ENCODE measurements at places on chromosomes 12 and 14.

DNA sequence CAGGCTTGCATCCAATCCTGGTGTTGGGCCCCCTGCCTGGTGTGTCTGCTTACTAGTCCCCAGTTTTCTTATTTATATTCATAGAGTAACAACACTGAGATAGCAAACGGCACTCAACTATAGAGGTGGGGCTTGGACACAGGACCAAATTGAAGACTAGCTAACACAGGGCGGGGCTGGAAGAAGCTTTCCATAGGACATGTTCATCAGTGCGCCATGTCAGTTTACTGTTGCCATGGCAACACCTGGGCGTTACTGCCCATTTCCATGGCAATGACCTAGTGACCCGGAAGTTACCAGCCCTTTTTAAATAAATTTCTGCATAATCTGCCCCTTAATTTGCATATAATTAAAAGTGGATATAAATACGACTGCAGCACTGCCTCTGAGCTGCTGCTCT is 275.5 kb upstream of the TMEM132C start:
- no peak for DNase-seq

DNA sequence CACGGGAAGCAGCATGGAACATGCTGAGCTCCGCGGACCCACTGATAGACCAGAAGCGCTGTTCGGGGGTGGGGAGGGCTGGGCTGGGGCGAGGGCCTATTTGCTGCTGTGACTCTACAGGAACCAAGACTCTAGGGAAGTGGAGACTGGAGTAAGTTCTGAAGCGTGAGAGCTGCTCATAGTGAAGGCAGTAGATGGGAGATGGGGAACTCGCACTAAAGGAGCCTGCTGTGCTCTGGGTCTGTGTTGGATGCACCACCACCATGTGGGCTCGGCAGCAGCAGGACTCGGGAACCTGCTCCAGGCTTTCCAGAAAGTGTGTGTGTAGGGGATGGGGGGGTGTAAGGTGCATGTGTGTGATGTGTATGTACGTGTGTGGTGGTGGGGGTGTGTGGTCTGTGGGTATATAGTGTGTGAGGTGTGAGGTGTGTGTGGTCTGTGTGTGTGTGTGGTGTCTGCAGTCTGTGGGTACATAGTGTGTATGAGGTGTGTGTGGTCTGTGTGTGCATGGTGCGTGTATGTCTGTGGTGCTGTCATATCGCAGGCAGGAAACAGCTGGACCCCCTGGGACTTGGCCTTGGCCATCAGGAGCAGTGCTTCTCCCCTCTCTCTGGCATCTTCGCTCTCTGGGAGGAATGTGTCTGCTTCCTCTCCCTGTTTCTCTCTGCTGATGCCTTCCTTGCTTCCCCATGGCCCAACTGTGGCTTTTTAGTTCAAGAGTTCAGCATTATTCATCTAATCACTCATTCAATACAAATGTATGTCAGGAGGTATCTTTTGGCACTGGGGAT is 378.9 kb downstream of the FUT8 start:
- peak; percentile 16 for DNase-seq

- no peak for DNase-seq
Observed at GRCh38 chr12:116529048-116529447, 30.1 kb upstream of the MAP1LC3B2 start.

DNA sequence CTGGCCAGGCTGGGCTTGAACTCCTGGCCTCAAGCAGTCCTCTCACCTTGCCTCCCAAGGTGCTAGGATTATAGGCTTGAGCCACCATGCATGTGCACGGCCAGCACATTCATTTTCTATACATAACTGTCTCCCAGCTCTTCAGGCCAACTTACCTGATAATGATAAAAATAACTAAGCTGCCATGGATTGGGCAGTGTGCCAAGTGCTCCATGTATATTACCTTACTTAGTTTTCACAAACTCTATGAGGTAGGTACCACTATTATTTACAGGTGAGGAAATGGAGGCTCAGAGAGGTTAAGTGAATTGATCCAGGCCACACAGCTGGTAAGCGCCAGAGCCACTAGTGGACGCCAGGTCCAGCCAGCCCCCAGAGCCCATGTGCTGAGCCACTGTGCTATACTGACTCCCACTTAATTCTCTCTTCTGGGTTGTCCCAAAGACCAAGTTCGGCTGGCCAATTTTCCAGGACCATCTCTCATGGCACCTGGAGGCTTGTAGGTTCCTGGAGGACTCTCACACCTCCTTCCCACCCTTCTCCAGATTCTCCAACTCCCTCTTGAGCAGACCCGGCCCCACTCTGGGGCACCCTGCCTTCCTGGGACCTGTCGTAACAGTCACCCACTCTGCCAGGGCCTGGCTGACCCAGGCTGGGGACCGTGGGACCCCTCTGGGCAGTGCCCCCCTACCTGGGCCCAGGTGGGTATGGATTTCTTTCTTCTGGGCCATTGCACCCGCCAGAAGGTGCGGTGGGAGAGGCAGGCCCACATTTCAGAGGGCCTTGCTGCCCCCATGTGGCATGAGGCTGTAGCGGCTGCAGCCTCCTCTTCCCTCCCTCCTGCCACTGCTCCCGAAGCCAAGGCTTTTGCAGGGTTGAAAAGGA is 30.2 kb upstream of the CIPC start:
- DNase-seq: peak; percentile 60

GRCh38 chr12:73308079-73308478 is 1035.9 kb downstream of the TRHDE start:
- DNase-seq: no peak

DNA sequence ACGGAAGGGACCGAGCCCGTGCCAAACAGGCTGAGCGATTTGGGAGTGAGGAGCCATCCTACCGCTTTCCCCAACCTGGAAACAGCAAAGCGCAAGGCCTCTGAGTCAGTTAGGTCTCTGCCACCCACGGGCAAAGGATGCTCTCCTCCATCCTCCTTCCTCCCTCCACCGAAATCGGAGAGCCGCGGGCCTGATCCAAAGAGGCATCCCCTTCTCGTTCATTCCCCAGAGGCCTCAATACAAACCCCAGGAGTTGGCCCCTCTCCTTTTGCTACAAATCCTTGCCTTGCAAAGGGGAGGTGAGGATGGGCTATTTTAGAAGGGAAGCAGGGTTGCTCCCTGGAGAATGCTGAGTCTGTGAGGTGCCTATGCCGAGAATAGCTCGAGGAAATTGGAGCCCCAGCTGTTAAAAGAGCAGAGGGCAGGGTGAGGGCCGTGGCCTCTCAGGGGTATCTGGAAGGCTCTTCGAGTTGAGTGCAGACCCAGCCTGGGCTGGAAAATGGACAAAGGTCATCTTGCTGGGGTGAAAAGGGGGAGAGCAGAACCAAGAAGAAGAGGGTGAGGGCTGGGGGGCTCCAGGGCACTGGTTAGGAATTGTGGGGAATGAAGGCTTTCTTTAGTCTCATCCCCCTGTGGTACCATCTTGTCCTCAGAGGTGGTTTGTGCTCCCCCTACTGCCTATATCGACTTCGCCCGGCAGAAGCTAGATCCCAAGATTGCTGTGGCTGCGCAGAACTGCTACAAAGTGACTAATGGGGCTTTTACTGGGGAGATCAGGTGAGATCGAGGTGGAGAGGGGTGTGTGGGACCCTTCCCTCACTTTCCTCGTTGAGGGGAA is 1.1 kb downstream of the TPI1 start:
- peak; percentile 8 for DNase-seq

DNA sequence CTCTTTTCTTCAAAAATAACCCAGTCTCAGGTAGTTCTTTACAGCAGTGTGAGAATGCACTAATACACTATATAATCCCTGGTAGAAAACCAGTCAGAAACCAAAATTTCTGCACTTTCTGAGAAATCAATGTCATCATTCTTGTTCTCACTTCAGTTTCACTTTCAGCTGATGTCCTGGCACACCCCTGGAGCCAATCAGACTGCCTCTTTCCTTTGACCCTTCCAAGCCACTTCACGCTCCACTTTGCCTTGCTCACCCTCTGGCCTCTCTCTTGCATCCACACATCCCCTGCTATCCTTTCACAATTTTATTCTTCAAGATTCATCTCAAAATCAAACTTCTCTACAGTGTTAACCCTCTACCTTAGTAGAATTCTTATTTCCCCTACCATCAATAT is 181.1 kb downstream of the ASCL1 start:
- no peak for DNase-seq

- no peak for DNase-seq
Observed at GRCh38 chr14:45068396-45068795, 15.5 kb upstream of the PRPF39 start.

GRCh38 chr14:26694521-26694920 is 96.7 kb upstream of the NOVA1 start:
- no peak for DNase-seq

DNA sequence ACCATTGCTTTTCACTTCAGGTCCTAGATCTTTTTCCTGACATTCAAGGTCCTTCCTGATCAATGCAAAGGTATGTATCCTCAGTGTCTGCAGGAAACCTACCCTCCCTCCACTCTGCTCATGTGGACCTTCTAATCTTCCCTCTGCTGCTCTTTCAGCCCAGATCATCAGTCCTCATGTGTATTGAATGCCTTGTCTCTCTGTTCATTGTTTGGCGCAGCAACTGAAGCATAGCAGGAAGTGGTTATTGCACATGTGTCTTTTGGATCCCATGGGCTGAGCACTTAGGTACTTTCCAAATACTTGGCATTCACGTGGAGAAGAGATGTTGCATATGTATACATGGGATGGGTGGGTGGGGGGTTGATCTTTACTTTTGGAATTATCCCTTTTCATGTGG is 4.3 kb upstream of the NIN start:
- no peak for DNase-seq

- no peak for DNase-seq
Observed at GRCh38 chr12:122895320-122895703, 612 bp downstream of the VPS37B start.

GRCh38 chr14:27916326-27916725 is 850.3 kb upstream of the FOXG1 start:
- no peak for DNase-seq

- DNase-seq: peak; percentile 67
Observed at GRCh38 chr14:64764641-64765520, 60.7 kb downstream of the PLEKHG3 start.

GRCh38 chr12:91965781-91966180 is 179.9 kb downstream of the BTG1 start:
- DNase-seq: no peak

DNA sequence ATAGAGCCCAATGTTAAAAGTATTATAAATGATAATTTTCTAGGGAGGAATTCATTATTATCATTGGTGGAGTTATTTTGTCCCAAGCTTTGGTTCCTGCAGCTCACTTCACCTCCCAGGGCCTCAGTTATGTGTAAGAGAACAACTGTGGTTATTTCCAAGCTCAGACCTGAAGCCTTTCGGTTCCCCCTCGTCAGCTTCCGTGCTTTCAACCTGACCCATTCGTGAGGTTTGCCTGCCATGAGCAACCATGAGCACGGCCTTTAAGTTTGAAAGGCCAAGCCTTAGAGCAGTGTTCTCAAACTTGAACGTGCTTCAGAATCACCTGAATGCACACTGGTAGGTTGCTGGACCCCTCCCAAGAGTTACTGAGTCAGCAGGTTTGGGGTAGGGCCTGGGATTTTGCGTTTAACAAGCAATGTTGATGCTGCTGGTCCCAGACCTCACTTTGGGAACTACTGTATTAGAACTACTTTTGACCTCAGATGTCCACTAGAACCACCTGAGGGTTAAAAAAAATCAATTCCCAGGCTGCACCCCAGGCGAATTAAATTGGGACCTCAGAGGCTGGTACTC is 133.0 kb upstream of the PRMT8 start:
- DNase-seq: no peak

- DNase-seq: no peak
Observed at GRCh38 chr14:104813286-104813685, 12.4 kb downstream of the ZBTB42 start.

DNA sequence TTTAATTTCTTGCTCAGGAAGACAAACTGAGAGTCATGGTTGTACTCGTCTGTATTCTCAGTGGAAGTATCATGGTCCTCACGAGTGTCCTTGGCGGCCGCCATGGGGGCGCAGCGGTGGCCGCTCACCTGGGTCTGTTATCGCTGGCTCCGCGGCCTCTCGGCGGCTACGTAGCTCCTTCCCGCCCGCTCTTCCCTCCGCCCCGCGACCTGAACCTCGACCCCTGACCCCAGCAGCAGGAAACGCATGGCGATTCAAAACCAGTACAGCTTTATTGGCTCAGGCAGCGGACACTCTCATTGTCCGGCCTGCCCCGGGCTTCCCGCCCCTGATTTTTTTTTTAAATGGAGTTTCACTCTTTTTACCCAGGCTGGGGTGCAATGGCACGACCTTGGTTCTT is 80.8 kb downstream of the E2F7 start:
- DNase-seq: no peak

- DNase-seq: no peak
Observed at GRCh38 chr14:104099096-104100041, 13.9 kb downstream of the ASPG start.

DNA sequence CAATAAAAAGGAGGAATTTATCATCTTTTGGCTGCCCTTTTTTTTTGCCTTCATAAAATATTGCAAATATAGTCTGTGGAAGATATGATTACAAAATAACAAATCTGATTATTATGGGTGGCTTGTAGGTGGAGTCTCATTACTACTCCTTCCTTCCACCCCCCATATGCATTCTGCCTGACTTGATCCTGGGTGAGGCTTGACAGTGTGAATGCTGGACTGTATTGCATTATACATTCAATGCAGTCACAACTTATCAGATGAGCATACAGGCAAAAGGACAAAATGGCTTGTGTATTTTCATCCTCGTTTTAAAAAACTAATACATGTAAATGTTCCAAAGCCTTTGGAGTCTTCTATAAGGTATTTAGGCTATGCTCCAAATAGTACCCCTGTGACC is 186.3 kb downstream of the ANO4 start:
- DNase-seq: no peak

DNA sequence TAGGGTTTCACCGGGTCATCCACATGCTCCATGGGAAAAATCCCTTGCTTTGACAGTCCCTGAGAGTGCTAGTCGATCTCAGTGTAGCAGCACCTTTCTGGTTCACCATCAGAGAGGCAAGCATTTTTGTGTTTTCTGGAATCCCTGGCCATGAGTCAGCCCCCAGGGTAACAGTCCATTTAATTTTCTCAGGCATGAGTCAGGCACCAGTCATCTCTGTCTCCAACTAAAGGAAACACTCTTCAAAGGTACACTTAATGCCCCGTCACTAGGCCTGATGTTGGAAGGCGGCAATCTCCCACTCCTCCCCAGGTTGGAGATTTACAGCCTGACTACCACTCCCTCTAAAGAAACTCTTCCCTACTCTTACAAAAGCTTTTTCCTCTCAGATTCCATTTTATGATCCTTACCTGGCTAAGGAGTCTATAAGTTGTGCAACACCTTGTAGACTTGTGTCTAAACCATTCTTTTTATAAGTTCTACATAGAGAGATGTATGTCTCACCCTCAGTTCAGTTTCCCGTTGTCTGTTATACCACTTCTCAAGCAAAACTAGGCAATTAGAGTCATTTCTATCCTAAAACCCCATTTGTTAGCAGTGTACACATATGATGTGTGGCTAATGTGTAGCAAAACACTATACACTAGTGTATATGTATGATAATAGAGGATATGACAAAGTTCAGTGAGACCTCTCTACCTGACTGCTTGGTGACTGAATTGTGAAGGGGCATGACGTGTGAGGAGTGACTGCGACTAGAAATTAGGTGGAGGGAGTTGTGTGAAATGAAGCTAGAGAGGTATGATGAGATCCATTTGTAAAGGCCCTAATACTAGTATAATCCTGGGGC is 24.6 kb downstream of the TMEM19 start:
- no peak for DNase-seq

- DNase-seq: no peak
Observed at GRCh38 chr12:49277466-49277865, 12.6 kb downstream of the TUBA1C start.
